ENCODE measurements at places on chromosomes 12 and 14.

DNA sequence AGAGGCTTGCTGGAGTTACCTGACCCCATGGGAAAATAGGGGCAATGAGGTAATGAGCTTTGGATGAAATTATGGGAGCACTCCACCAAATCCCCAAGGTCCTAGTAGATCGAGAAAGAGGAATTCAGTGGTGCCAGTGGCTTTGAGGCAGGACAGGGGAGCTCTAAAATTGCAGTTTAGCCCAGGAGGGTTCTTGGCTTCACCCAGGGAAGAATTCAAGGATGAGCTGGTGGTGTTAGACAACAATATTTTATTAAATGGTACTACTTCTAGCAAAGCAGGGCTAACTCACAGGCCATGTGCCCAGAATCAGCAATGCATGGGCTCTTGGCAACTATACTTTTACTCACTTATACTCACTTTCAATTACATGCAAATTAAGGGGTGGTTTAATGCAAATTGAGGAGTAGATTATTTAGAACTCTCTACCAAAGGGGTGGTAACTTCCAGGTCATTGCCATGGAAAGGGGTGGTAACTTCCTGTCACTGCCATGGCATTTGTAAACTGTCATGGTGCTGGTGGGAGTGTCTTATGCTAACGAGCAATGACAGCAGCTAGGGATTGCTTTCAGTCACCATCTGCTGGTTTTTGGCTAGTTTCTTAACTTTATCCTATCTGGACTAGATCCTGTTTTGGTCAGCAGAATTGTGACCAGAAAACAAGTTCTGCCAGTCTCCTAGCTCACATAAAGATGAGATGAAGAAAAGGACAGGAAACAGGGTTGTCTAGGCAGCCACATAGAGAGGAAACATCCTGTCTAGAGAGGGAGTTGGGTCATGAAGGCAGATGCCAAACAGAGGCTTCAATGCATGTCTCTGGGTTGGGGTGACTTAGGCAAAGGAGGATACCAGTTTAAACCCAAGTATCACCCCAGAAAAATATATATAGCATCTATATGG is 64.7 kb downstream of the ZNF641 start:
- DNase-seq, result peak; percentile 53

DNA sequence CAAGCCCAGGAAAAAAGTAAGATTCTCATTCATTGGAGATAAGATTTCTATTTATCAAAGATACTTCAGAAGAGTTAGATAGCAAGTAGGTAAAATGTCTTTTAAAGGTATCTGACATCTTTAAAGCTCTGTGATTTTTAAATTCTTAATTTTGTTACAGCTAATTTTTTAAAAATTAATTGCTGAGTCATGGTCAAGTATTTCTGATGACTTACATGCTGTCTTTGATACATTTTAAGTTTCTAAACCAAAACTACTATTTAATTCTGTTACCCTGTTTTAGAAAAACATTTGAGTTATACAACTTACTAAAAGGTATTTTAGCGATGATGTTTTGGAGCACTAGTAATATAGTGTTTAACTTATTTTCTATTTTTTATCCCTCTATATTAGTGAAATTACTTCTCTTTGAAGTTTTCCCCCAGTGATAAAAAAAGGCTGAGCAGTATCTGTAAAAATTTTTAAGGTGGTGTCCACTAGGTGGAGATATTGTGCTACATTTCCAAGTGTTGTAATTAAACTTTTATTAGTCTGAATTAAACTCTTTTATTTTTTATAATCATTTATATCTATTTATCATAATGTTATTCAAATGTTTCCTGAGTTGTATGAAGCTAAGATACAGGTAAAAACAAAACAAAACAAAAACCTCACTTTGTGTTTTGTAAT is 11.5 kb downstream of the ALG10 start:
- DNase-seq, result no peak

DNA sequence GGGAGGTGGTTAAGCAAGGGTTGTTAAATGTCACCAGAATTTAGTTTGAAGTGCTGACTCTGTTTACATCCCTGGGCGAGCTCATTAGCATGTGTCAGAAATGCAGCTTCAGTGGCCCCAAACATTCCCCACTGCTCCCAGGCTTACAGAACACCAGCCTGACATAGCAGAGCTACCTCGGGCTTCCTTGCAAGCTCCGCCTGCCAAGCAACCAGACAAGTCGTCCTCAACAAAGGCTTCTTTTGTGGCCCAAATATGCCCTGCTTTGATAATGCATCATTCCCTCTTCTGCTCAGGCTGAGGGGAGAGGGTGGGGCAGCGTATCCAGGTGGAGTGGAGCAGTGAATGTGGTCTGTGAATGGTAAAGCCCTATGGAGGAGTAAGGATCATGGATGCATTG is 28.0 kb downstream of the ERH start:
- DNase-seq, result no peak

DNA sequence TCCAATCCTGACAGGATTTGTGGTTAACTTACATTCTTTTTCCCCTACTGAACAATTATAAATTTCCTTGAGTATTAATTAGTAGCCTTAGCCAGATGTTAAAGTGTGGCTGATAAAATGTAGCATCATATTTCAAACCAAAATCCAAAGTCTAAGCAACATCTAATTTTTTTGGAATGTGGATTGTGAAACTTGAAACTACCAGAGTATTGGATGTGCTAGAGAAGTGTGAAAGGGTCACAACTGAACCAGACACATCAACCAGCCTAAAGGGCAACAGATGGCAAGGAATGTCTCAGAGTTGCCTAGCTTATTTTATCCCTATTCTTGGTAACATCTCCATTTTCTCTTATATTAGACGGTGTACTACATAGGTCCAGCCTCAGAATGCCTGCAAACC is 153.1 kb upstream of the DCN start:
- DNase-seq, result no peak

DNA sequence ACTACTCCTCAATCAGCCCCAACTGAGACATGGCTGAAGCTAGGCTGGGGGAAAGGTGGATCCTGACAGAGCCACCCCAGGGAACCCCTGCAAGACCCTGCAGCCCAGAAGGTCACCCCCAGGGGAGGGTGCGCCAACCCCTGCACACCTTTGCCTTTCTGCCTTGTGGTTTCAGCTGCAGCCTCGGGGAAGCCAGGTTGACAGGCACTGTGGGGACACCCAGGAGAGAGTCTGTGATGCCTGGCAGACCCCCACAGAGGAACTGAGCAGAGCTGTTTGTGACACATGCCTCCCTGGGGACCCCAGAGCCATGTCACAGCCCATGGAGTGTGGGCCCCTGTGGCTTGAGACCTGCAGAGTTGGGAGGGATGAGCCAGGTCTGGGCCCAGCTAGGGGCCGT is 11.8 kb upstream of the HHIPL1 start:
- DNase-seq, result no peak

- no peak for DNase-seq
These were observed 325.0 kb downstream of the CCER1 start for GRCh38 chr12:90630006-90630405.

GRCh38 chr12:8050600-8051250 is 15.4 kb downstream of the C3AR1 start:
- no peak for DNase-seq

GRCh38 chr14:103385929-103386712 is 906 bp downstream of the MARK3 start:
- DNase-seq, result no peak

Data from CD4-positive, alpha-beta T cell treated with Interferon alpha-2 for 1 hour (primary cell).